ENCODE measurements at places on chromosomes 2 and 18.

DNA sequence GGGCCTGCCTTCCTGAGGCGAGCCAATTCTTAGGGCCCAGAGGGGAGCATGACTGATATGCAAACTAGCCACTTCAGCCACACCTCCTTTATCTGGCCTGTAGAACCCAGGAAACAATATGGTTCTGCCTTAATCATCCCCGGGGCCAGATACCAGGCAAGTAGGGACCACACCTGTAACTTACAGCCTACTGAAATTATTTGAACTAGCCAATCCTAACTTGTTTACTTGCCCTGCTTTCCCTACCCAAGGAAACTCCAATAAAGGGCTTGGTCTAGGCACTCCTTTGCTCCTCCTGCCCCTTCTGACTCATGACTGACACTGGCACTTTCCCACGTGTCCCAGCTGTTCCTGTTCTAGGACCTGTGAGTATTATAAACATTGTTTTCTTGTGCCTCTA lies 57.6 kb downstream of the MYOM1 start:
- DNase-seq: no peak

- DNase-seq: no peak
Observed at GRCh38 chr2:46306330-46306751, 9.1 kb downstream of the EPAS1 start.

GRCh38 chr2:75728614-75729419 lies 18.1 kb upstream of the GCFC2 start:
- no peak for DNase-seq

GRCh38 chr2:170512266-170512665 lies 202.9 kb upstream of the SP5 start:
- no peak for DNase-seq

DNA sequence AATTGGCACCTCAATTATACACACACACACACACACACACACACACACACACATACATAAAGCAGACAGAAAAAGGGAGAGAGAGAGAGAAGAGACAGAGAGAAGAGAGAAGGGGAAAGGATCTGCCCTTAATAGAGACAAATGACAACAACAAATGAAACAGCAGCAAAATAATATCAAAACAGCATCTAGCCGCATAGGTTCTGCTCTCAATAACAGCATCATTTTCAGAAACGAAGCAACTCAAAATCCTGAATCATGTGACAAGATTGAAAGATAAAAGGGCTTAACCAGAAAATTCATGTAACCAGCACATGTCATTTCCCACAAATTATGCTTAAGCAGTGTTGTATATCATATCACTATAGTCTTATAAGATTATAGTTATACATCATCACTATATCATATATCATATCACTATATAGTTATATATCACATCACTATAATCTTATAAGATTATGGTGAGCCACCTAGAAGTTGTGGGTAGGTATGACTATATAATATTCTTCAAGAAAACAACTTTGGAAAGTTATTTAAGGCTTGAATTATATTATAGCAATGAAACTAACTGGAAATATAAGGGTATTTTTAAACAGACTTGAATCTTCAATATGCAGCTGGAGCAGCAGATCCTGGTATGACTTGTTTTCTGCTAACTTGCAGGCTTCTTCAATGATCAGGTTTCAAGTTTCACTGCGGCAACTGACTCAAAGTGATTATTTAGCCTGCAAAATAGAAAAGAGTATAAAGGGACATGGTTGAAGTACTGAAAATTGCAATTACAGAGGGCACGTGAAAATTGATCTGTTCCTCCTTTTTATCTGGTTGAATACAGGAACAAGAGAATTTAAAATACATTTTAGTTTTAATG lies 16.1 kb upstream of the VPS54 start:
- DNase-seq: no peak

DNA sequence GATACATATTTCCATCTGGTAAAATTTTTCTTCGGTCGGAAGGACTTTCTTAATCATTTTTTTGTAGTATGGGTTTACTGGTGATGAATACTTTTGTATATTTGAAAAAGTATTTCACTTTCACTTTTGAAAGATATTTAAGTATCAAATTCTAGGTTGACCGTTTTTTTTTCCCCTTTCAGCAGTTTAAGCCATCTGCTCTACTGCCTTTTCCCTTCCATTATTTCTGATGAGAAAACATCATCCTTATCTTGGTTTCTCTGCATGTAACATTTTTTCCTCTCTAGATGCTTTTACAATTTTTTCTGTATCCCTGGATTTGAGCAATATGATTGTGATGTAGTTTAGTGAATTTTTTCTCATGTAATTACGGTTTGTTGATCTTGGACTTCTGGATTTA lies 87.0 kb downstream of the MTX2 start:
- no peak for DNase-seq

DNA sequence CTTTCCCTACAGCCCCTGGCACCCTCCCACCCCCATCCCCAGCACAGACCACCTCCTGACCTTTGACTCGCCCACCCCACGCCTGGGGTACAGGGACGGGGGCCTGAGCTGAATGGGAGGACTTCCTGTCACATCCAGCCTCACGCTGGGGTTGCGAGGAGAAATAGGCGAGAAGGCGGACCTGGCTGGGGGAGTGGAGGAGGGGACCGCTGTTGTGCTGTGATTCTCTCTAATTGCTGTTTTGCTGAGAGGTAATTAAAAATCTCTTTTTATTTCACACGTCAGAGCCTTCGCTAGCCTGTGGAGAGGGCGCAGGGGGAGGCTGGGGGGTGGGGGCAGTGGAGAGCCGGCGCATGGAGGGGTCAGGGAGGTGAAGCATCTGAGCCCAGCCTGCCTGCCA lies 9.7 kb upstream of the ECEL1 start:
- no peak for DNase-seq

- DNase-seq: no peak
Observed at GRCh38 chr2:236761358-236761757, 191.7 kb downstream of the ACKR3 start.

GRCh38 chr2:21966139-21966538 lies 842.4 kb downstream of the TDRD15 start:
- no peak for DNase-seq

- no peak for DNase-seq
Observed at GRCh38 chr2:10333247-10333613, 30.5 kb downstream of the HPCAL1 start.

- no peak for DNase-seq
Observed at GRCh38 chr2:20171445-20171977, 53.4 kb downstream of the SDC1 start.

GRCh38 chr2:43050866-43051265 lies 175.5 kb downstream of the ZFP36L2 start:
- DNase-seq: no peak

- DNase-seq: no peak
Observed at GRCh38 chr2:118968961-118969733, 27.2 kb downstream of the MARCO start.

GRCh38 chr2:50241282-50241681 lies 790.6 kb downstream of the NRXN1 start:
- DNase-seq: no peak

DNA sequence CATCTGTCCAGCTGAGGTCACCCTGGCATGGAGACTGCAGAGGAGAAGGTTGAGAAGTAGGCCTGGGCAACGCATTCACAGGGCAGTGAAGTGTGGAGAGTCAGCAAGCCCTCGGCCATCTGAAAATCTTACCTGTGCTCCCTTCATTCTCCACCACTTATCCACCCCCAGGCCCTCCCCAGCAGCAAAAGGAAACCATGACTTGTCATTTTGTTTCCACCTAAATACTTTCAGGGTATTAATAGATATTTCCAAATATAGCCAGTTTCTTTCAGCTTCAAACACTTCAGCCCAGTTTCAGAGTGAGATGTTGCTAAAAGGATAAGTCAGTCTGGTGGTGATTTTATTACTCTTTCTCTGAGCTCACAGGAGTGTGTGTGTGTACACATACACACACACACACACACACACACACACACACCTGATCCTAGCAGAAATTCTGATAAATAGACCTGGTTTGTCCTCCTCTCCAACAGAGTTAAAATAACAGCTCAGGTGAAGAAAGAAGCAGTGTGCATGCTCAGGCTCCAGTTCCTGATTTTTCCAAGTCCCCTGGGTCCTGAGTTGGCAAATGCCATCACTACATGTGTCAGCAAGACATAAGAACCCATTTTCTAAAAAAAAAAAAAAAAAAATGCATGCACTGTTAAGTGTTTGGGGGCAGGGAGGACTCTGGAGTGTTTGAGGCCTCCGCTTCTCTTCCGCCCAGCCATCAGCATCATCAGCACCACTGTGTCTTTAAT lies 82.8 kb downstream of the LOXHD1 start:
- no peak for DNase-seq

GRCh38 chr18:77250501-77250925 lies 865 bp downstream of the GALR1 start:
- DNase-seq: no peak

GRCh38 chr2:238352361-238352760 lies 32.0 kb downstream of the TRAF3IP1 start:
- DNase-seq: no peak

DNA sequence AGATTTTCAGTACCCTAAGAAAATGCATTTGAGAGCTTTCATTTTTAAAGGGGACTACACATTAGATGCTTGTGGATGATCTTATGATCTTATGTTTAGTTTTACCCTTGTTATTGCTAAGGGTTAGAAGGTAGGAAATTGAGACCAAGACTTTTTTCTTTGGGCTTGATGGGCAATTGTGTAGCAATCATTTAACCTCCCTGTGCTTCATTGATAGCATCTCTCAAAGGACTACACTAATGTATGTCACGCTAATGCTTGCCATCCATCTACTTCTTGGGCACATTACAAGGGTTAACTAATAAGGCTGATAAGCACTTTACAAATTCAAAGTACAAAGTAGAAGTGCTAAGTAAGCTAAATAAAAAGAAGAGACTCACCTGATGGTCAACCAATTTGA lies 189.3 kb upstream of the LRP1B start:
- DNase-seq: no peak

- no peak for DNase-seq
Observed at GRCh38 chr2:157194097-157194688, 63.3 kb upstream of the GALNT5 start.

DNA sequence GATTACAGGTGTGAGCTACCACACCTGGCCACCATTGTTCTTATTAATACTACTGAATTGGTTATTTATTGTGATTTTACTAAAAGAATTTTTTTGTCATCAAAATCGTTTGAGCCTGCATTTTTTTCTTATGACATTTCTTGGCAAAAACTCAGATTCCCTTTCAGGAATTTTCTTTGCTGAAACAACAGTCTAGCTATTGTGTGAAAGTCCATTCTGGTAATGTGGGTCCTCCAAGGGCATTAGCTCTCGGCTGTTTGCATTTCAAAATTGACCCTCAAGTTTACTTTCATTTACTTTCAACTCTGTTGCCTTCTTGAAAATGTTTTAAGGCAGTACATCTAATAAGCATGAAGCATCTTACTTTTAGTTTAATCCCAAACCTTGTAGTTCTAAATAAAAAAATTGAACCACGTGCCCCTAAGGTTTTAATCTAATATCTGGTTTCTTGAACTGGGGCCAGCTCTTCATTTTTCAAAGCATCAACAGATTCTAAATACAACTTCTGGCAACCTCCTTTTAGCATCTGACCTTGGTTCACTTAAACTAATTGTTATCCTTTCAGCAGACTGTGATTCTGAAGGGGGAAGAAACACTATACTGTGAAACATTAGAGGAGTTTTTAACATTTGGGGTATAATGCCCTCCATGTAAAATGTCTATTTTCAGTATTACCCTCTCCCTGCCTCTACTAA lies 325.2 kb upstream of the RAB12 start:
- DNase-seq: no peak

DNA sequence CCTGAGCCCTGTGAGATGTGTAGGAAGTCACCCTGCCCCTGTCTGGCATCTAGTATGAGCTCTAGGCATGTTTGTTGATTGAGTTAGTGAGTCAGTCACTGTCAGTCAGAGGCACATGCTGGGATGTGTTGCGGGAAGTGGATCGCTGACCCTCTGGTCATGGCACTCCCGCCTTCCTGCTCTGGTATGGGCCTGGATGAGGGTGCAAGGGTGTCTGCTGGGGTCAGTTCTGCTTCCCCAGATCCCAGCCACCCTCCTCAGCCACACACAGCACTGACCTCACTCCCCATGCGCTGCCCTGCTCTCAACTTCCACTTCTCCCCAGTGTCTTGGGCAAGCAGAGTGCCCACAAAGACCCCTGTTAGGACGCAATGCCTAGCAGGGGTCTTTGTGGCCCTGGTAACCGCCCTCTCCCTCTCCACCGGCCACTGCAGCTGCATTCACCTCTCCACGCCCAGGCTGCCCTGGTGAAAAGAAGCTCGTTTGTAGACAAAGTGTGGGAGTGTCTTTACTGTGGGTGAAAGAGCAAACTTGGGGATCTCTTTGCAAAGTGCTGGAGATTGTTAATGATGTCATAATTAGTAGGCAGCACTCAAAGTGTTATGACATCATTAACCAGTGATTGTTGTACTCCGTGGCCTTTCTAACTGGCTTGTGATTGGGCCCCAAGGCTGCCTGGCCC lies 252.1 kb downstream of the LDLRAD4 start:
- no peak for DNase-seq

- peak; percentile 27 for DNase-seq
Observed at GRCh38 chr2:189751080-189751658, 11.4 kb downstream of the OSGEPL1 start.

- no peak for DNase-seq
Observed at GRCh38 chr2:145975406-145975805, 1455.5 kb upstream of the ZEB2 start.

GRCh38 chr18:46070815-46071652 lies 1.0 kb downstream of the PSTPIP2 start:
- DNase-seq: no peak

GRCh38 chr2:223633656-223634055 lies 31.5 kb upstream of the SCG2 start:
- DNase-seq: no peak

GRCh38 chr2:195658541-195658890 lies 1.5 kb downstream of the SLC39A10 start:
- no peak for DNase-seq

DNA sequence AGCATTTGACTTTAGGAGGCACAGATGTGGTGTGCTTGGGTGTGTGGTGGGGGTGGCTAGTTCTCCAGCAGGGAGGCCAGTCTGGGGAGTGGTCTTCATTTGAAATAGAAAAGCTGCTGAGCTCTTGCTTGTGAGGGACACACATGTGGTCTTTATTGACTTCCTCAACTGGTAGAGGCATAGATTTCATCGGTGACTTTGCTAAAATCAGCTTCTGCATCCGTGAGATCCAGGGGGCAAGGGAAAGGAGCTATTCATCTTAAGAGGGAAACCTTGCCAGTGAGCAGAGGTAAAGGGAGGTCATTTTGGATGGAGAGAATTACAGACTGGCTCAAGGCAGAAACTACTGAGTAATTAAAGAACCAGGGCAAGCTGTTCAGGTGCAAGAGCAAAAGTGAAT lies 4.7 kb downstream of the MAPRE3 start:
- no peak for DNase-seq

- DNase-seq: no peak
Observed at GRCh38 chr2:69815717-69816116, 13.7 kb upstream of the GMCL1 start.

DNA sequence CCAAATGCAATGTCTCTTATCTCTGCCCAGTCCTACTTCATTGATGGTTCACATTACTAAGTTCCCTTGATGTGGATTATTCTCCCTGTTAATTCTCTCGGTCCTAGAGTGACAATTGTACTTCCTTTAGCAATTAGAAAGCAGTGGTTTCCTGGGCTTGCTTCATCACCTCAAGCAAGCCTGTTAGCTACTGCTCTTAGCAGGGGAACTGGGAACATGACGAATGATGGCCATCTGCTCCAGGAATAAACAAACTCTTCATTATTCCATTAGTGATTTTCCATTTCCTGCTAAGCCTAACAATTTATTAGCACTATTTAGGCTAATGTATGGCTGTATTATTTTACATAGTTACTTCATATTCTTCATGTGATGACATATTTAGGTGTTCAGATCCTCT lies 331.8 kb downstream of the MTX2 start:
- no peak for DNase-seq

GRCh38 chr18:69401972-69402532 lies 1.4 kb downstream of the DOK6 start:
- no peak for DNase-seq

Data from activated CD8-positive, alpha-beta memory T cell treated with anti-CD3 and anti-CD28 coated beads, Interleukin-2, amount 50 U/mL, for 4 hours (primary cell).